ENCODE measurements at places on chromosomes 4 and X.

GRCh38 chr4:186840222-186840701 is 116.6 kb upstream of the FAT1 start:
- DNase-seq, result no peak

DNA sequence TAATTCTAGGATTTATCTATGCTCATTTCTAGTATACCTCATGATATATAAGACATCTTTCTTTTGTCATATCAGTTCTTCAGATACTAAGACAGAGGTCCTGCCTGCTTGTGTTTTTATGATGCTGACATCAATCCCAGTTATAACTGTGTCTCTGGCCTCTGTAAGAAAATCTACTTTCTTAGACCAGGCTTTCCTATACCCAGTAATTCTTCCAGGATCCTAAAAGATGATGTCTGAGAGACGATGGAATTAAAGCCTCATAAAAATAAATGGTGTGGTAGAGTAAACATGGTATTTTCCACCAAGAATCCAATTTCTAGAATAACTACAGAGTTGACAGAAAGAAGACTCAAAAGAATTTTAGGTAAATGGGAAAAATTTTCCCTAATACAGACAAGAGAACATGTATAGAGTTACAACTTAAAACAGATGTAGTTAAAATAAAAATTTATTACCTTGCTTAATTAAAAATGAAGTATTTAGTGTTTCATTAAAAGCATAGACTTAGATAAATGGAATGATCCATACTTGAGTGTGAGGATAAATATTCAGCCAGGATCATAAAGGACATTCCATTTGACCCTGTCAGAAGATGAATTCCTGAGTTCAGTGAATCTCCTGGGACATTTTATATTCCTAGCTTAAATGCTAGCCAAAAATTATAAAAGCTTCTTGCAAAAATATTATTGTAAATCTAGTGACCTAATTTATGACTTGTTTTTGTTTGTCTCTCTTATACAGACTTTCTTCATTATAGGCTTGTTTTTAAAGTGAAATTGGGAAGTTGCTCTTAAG is 137.4 kb downstream of the PDLIM5 start:
- DNase-seq, result no peak

DNA sequence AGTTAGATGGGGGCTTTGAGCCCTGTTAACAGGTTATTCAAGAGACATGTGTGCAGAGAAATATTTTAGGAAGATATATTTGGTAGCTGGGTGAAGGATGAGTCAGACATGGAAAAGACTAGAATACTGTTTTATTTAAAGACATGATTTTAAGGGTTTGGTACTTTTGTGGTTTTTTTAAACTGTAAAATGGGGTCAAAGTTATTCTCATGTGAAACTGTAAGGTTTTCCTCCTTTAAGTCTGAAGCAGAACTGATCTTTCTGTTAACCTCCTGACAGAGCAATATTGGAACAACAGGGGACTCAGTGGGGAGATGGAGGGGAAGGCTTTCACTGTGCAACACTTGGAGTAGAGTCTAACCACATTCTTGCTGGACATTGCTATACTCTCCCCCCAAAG is 112.4 kb upstream of the LSM6 start:
- no peak for DNase-seq

DNA sequence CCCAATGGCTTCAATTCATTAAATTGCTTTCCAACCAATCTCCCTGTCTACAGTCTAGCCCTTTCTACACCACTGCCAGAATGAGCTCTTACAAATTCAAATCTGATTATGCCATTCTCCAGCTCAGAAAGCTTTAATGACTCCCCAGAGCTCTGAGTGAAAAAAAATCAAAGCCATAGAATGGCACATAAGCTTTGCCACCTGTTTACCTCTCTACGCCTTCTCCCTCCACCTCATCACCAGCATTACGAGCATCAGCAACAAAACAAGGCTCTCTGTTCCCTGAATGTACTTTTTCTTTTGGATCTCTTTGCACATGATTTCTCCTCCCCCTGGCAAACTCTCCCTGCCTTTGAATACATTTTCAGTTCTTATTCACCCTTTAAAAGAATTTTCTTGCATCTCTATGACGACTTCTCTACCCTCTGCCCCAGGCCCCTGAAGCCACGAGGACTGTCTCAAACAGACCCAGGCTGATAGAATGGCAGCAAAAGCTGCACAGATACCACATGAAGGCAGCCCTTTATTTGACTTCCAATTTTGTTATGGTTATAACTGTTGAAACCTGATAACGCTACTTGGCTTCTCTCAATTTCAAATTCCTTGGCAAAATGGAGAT is 516.0 kb downstream of the PCDH7 start:
- no peak for DNase-seq

- no peak for DNase-seq
Measured at GRCh38 chrX:43562372-43562771, 93.7 kb upstream of the MAOA start.

All from iPS-NIHi11 (cell line).